Fibroblast of skin of right biceps (primary cell): ENCODE measurements at places on chromosomes 3 and 15.
A peak's percentile ranks its signal among the peaks of the same experiment; 100 is the strongest.

DNA sequence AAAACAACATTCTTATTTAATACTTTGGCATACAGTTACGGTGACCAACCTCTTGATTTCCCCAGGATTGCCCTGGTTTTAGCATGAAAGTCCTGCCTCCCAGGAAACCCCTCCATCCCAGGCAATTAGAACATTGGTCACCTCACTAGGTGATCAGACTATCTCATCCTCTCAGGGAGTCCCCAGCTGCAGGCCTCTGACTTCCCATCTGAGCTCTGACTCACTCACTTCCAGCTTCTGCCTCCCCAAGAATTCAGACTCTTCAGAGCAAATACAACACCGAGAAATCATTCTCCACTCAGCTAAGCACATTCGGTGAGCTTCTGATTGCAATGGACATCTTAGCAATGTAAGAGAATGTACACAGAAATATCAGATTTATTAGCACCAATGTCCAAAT is 92.4 kb upstream of the HES1 start:
- peak; percentile 81 for DNase-seq

DNA sequence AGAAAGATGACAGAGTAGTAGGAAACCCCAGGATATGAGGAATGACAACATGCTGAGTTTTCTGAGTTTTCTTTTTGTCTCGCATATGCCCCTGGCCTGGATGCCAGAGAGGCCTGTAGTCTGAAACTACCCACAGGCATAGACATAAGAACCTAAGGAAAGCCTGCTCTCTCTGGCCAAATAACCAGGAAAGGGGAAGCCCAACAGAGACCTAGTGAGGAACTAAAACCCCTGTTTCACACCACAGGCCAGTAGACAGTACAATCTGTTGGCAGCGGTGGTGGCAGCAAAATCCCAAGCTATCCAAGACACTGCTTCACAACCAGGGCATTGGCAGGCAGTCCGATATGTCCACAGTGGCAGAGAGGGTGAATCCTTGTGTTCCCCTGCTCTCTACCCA is 55.0 kb upstream of the DCP1A start:
- DNase-seq, result no peak

DNA sequence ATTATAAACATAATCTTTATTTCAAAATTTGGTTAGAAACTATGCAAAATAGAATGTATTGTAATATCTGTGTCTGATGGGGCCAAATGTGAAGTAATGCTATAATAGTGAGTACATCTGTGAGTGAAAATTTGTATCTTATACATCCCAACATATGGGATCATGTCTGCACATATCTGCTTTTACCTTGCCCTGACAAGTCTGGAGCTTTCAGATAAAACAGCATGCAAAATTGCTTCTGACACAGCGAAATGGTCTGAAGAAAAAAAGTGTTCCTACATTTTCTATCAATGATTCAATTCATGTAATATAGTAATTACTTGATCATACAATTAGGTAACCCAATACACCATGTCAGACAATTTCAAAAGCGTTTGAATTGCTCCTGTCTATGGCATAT is 58.1 kb upstream of the P3H2 start:
- DNase-seq, result no peak

DNA sequence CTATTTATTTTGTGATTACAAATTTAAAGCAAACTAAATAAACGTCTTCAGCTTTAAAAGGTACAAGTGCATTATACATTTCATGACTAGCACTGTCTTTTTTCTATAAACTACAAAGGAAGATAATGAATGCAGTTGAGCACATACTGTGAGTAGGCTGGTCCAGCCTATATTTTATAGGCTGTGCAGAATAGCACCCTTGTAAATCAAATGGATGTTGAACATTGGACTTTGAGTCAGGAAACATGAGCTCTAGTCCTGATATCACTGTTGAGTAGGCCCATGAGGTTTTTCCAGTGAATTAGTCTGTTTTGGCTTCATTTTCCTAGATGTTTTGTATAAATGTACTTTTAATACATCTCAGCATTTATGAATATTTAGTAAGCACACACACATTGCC is 447.3 kb upstream of the KCNMB2 start:
- DNase-seq, result no peak

- peak; percentile 30 for DNase-seq
Measured at GRCh38 chr3:62028236-62028635, 345.1 kb downstream of the FEZF2 start.

GRCh38 chr3:176954517-176954916 is 242.8 kb downstream of the TBL1XR1 start:
- DNase-seq, result no peak

DNA sequence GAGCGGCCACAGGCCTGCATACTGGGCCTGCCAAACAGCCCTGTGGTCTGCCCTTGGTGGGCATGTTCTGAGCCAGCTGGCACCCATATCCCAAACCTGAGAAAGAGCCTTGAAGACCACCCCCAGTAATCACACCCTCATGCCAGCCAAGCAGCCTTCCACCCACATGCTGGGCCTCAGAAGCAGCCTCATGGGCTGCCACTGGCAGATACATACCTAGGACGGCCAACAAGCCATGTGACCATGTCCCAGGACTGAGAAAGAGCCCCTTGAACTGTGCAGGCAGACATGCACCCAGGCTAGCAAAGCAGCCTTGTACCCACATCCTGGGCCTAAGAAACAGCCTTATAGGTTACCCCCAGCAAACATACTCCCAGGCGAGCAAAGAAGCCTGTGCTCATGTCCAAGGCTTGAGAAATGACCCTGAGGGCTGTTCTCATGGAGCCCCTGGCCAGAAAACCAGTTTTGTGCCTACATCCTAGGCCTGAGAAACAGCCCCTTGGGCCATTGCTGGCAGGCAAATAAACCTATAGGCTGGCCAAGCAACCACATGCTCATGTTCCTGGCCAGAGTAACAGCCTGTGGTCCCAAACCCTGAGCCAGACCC is 24.9 kb downstream of the TUBGCP5 start:
- no peak for DNase-seq

DNA sequence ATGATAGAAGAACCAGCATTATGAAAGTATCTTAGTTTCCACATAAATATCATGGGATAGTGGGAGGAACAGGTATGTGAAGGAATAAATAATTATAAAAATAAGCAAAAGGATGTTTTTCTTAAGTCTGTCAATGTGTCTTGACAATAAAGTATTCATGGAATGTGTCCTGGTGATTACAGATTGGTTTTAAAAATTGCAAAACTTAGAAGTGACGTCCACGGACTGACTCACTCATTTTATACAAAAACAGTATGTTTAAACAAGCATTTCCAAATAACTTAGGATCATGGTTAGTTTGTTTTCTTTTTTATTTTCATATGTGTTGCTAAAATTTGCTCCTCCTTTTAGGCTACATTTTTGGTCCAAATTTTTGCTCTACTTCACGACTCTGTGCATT is 687.0 kb upstream of the NECTIN3 start:
- DNase-seq, result peak; percentile 51

GRCh38 chr15:70322051-70322668 is 224.4 kb upstream of the TLE3 start:
- DNase-seq, result no peak

DNA sequence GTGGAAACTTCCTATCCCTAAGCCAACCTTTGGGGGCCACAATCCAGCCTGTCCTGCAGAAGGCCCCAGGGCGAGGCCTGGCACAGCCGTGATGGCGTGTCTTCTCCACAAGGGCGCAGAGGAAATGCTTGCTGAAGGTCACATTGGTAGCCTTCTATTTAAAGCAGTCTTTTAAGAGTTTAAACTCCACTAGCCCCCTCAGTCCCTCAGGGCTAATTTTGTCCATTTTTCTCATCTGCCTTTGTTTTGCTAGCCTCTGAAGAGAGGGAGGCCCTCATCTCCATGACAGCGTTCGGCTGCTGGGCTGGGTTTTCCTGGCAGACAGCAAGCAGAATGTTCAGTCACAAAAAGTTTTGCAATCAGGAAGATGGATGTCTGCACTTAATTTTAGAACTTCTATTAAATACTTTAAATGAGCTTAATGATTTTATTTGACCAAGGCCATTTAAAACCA is 40.8 kb downstream of the RARB start:
- peak; percentile 73 for DNase-seq

- DNase-seq, result no peak
Measured at GRCh38 chr3:55766753-55767152, 279.6 kb upstream of the WNT5A start.

- DNase-seq, result no peak
Measured at GRCh38 chr3:73401059-73401458, 223.7 kb downstream of the PDZRN3 start.

DNA sequence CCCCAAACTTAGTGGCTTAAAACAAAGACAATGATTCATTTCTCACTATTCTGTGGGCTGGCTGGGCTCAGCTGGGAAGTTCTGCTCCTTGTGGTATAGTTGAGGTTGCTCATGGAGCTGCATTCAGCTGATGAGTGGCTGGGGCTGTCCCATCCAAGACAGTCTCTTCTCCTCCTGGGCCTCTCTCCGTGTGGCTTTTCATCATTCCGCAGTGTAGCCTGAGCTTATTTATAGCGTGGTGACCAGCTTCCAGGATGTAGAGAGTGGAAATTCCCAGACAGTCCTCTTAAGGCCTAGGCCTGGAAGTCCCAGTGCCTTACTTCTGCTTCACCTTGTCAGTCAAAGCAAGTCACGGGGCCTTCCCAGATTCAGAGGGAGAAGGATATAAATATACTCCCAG is 136.7 kb upstream of the DAZL start:
- DNase-seq, result peak; percentile 87

DNA sequence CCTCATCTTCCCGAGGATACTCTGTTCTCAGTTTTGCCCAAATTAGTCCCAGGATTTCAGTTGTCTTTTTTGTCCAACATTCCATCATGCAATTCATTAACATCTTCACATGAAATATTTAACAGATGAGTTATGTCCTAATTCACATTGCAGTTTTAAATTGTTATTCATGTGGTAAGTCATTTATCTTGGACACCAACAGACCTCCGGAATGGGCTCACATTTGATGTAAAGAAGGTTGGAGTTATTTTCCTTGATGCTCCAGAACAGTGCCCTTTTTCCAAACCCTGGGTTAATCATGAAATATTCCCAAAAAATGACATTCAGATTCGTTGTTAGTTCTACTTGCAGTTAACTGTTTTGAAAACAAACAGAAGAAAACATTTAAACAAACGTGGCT is 32.8 kb upstream of the LRTM1 start:
- DNase-seq, result peak; percentile 80

- DNase-seq, result peak; percentile 92
Measured at GRCh38 chr15:89101302-89102193, 13.3 kb downstream of the ABHD2 start.

- peak; percentile 52 for DNase-seq
Measured at GRCh38 chr3:71305231-71306206, 278.0 kb downstream of the FOXP1 start.

DNA sequence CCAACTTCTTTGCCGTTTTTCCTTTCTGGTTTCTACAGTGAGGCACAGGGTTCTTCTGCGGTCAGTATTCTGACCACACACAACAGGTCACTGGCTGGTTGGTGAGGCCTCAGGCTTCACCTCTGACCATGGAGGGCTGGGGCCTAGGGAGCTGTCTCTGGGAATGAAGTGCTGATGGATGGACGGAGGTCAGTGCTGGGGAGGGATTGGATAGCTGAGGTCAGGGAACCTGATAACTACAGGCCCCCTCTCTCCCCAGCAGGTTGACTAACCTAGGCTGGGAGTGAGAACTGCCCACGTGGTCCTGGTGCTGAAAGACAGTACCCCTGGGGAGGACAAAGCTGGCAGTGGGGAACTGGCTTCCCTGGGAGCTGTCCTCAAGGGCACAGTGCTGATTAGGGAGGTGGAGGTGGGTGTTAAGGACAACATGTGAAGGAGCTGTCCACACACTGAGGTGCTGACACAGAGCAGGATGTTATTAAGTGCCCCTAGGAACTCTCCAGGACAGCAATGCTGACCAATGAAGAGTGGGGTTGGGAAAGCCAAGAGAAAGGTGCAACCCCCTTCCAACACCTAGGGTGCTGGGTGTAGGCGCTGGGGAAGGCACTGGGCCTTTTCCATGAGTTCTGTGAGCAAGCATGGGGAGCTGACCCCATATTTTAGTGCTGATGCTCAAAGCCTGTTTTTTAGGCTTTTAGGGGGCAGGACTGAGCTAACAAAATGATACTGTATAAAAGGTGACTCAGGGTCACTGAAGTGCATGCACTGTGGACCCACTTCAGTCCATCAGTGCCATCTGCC is 45.2 kb downstream of the ATP2B2 start:
- DNase-seq, result peak; percentile 81

GRCh38 chr15:74727727-74728126 is 2.4 kb upstream of the CYP1A1 start:
- DNase-seq, result no peak

DNA sequence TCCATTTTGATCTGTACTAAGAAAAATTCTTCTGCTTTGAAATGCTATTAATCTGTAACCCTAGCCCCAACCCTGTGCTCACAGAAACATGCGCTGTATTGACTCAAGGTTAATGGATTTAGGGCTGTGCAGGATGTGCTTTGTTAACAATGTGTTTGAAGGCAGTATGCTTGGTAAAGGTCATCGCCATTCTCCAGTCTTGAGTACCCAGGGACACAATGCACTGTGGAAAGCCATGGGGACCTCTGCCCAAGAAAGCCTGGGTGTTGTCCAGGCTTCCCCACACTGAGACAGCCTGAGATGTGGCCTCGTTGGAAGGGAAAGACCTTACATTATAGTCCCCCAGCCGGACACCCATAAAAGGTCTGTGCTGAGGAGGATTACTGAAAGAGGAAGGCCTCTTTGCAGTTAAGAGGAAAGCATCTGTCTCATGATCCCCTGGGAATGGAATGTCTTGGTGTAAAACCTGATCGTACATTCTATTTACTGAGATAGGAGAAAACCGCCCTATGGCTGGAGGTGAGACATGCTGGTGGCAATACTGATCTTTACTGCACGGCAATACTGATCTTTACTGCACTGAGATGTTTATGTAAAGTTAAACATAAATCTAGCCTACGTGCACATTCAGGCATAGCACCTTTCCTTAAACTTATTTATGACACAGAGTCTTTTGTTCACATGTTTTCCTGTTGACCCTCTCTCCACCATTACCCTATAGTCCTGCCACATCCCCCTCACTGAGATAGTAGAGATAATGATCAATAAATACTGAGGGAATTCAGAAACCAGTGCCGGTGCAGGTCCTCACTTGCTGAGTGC is 6.3 kb downstream of the PIGZ start:
- no peak for DNase-seq

GRCh38 chr3:9749296-9749644 is 482 bp upstream of the OGG1 start:
- no peak for DNase-seq

DNA sequence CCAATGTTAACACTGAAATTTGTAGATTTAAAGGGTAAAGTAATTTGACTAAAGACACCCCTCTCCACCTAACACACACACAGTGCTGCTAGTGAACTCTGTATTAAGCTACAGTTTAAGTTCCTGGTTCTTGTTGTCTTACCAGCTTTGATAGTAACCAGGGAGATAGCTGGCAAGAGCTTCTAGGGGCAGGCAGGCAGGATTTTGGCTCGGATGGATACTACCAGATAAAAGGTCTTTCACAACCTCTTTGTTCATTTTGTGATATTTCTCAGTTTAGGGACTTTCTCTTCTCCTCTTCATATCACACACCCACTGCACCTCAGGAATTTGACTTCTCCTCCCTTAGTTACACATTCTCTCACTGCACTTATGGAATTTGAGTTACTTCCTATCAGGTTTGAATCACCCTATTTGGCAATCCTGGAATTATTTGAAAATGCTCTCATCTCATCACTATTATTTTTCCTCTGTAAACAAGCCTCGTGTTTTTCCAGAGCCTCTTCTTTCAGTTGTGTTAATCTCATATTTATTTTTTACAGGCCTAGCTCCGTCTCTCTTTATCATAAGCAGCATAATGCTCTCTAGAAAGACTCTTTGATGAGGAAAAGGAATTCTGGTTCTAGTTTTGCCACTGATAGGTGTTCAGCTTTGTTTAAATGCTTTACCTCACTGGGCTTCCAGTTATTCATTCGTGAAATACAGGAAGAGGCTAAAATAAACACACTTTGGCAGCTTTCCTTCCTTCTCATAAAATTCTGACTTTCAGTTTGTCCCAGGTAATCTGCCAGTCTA is 23.0 kb upstream of the CLDN1 start:
- peak; percentile 93 for DNase-seq
